ENCODE measurements at places on chromosomes 5 and 9.

DNA sequence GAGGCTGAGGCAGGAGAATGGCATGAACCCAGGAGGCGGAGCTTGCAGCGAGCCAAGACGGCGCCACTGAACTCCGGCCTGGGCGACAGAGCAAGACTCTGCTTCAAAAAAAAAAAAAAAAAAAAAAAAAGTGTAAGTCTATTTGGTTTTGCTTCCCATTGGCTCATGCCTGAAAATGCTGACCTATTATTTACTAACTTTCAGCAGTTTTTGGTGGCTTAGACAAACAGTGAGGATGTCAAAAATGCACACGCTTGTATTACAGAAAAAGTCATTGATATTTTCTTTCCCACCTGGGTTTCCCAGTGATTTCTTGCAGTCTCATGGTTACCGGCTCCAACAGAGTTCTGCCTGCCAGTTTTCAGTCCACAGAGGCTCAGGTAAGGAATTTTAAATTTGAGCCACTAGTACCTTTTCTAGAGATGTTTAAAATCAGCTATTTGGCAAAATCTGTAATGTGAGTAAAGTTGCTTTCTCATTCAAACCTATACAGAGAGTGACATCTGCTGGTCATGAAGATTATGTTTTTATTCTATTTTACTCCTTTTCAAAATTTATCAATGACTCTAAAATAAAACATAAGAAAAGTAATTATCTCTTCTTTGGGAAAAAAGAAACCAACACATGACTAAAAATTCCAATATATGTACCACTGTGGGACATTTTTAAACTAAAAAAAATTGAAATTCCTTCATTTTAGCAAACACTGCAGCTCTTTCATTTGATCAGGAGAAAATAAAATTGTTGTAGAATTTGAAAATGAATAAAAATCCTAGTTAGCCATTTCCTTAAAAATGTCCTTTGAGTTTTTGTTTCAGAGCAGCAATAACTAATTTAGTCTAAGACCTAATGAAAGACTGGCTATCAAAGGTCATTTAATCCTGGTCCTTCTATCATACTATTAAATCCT lies 8.8 kb downstream of the FAM200C start:
- no peak for DNase-seq

GRCh38 chr5:151600069-151600665 lies 9.0 kb upstream of the FAT2 start:
- DNase-seq, result no peak

DNA sequence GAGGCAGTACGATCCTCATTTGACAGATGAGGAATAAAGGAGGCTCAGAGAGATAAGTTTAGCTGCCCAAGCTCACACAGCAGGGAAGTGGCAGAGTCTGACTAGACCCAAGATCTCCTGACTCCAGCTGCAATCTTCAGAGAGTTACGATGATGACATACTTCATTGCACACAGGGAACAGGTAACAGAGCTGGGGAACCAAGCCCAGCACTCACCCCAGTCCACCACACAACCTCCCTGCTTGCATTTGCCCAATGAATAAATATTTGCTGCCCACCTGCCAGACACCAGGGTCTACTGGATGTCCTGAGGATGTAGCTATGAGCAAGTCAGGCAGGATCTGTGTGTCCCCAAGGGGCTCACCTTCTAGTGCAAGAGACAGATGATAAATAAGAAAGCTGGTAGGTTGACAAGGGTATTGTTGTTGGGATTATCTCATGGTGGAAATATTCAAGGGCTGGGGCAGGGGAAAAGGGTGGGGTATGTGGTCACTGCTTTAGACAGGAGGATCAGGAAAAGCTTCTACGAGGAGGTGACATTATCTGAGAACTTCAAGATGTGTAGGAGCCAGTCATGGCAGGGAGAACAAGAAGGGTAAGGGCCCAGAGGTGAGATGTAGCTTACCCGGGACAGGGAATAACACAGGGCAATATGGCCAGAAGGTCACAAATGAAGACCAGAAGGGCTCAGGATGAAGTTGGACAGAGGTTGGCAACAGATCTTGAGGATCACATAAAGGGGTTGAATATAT lies 28.6 kb upstream of the CPEB4 start:
- DNase-seq, result no peak

GRCh38 chr9:109186857-109187520 lies 19.9 kb upstream of the FRRS1L start:
- no peak for DNase-seq

- DNase-seq, result no peak
Observed at GRCh38 chr9:94656200-94656599, 16.9 kb upstream of the FBP1 start.

DNA sequence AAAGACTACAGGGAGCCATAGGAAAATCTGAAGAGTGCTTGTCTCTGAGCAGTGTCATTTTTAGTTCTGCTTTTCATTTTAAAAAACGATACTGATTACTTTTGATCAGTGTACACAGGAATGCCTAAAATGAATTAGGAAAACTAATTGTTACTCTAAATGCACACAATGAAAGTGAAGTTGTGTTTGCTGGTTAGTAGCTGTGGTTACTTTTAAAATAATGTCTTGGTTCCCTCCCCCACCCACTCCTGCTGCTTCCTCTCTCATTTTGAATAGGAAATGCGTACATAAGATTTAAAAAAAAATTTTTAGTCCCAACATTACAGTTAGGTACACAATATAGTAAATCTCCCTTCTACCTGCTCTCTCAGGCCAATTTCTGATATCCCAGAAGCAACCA lies 47.5 kb upstream of the PLPP1 start:
- DNase-seq, result no peak

- no peak for DNase-seq
Observed at GRCh38 chr9:35828716-35829083, at the start of gene FAM221B. TSS of gene FAM221B (minus strand) at chr9:35828732. CDS start at chr9:35826161, 2,571 bp downstream.

Data from activated T-cell treated with anti-CD3 and anti-CD28 coated beads, Interleukin-2, amount 50 U/mL, for 1 hour (primary cell).